ENCODE measurements at places on chromosomes 3 and 15. TPM values are rescaled to one million over a fixed set of nuclear protein-coding genes. Genes with fewer than 3 reads are reported as not detected.

Gene KNG1
- not detected for total RNA-seq

Gene LRIG1
- total RNA-seq: 15.3 TPM

Gene FOXB1
- total RNA-seq: not detected

Gene INSYN1
- total RNA-seq: 0.33 TPM

Gene SV2B
- total RNA-seq: 0.40 TPM

Gene IFT122
- 17.2 TPM for total RNA-seq

Gene ITIH1
- total RNA-seq: not detected

Gene CCDC50
- total RNA-seq: 112 TPM

Gene TRIM42
- total RNA-seq: not detected
